ENCODE measurements at places on chromosomes 1 and 21.

DNA sequence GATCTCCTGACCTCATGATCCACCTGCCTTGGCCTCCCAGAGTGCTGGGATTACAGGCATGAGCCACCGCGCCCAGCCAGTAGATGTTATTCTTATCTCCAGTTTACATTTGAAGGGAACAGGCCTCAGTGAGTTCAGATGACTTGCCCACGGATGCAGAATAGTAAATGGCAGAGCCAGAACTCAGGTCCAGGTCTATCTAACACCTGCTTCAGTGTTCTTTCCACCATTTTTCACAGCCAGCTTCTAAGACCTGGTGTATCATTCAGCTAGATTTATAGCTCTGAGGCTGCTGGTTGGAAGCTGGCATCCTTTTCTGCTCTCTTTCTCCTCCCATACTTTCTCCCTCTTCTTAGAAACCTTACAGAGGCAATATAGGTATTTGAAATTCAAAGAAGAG is 10.8 kb downstream of the FABP3 start:
- DNase-seq, result no peak

DNA sequence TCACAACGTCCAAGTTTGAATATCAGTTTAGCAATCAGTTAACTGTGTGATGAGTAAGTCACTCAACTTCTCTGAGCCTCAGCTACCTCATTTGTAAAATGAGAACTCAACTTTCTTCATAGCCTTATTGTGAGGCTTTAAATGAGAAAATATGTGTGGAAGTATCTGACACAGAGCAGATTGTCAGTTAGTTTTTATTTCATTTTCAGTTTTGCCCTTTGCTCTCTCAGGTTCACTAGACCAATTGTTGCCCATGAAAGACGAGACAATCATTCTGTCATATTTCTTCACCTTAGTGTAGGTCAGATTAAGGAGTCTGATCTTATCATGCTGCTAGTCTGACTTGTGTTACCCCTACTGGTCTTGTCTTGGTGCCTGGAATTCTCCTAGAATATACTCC is 232.8 kb upstream of the PTBP2 start:
- DNase-seq, result no peak

GRCh38 chr1:154629061-154629674 is 21.2 kb upstream of the ADAR start:
- DNase-seq, result no peak

- no peak for DNase-seq
These were observed 30.9 kb downstream of the PRDM16 start for GRCh38 chr1:3099861-3100260.

DNA sequence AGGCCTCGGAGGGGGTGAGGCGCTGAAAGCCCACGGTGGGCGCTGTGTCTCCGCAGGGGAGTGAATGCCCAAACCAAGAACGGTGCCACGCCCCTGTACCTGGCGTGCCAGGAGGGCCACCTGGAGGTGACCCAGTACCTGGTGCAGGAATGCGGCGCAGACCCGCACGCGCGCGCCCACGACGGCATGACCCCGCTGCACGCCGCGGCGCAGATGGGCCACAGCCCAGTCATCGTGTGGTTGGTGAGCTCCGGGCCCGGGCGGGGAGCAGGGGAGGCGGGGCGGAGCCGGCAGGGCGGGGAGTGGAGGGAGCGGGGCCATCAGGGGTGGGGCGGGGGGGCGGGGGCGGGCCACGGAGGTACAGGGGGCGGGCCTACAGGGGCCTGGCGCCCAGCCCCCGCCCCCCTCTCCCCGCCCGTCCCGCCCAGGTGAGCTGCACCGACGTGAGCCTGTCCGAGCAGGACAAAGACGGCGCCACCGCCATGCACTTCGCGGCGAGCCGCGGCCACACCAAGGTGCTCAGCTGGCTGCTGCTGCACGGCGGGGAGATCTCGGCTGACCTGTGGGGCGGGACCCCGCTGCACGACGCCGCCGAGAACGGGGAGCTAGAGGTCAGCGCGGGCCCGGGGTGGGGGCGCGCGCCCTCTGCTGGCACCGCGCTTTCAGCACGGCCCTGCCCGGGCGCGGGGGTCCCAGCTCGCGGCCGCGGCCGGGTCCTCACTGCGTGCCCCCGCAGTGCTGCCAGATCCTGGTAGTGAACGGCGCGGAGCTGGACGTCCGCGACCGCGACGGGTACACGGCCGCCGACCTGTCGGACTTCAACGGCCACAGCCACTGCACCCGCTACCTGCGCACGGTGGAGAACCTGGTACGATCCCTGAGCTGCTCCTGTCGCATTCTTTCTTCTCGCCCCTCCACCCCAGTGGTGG is 15.9 kb downstream of the ESPN start:
- DNase-seq, result peak; percentile 62

DNA sequence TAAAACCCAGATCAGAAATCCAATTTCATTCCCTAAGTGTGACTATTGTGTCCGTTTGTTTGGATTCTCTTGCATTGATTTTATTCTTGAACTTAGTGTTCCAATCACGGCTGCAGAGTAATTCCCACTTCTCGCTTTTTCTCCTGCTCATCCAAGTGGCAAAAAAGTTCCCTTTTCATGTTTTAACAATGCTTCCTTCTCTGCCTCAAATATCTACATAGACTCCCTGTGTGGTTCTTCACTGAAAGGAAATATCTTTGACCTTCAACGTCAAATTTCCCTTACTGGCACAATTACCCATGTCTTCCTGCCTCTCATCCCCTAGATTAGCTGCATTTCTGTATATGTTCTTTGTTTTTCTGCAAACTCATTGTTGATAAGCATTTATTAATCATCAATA is 305.4 kb downstream of the BACH1 start:
- DNase-seq, result no peak

DNA sequence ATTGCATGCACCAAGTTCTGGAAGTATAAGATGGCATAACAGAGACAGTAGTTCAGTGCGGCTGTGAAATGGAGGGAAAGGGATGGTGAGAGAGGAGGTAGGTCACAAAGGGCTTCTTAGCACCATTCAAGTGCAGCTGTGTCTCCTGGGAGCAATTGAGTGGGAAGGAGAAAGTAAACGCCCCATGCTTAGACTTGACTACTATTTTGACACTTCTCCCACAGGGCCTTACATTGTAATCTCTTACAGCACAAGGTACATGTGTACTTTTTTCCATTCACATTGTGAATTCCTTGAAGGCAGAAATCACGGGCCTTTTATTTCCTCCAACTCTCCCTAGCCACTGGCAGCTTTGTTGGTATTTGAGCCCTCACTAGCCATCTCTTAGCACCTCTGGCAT is 239.6 kb upstream of the FOXD3 start:
- no peak for DNase-seq

- no peak for DNase-seq
These were observed 65.2 kb upstream of the RALGPS2 start for GRCh38 chr1:178659789-178660208.

GRCh38 chr21:43312011-43312410 is 114.9 kb downstream of the SIK1 start:
- no peak for DNase-seq

DNA sequence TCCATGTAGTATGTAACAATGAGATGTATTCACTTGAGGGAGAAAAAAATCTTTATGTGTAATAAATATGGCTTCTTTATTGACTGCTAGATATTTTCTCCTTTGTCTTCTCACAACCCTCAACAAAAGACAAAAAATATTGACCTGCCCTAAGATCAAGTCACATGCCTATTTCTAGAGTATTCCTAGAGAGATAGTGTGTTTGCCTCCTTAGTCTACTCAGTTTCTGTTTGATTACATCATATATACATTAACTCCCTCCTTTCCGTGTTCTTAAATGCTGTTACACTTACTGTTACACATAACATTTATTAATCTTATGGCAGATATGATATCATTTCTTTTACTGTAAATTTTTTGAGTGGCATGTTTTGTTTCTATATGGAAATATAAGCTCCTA is 281.6 kb upstream of the RGS18 start:
- DNase-seq, result no peak

DNA sequence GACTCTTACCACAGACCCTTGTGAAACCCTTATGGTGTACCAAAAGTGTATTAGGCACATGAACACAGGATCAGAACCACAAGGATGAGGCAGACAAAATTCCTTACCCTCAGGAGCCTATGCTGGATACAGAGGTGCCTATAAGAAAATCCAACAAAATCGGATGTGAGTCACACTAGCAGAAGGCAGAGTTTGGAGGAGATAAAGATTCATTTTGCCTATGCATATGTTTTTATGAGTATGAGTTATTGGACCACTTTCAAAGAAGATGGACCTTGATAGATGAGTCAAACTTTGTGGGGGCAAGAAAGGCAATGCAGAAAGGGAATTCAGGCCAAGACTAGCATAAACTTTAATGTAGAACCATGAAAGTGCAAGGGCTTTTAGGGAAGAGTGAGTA is 17.0 kb downstream of the CAMK1G start:
- DNase-seq, result no peak

GRCh38 chr1:20143318-20143717 is 4.2 kb downstream of the PLA2G2F start:
- DNase-seq, result no peak

- DNase-seq, result no peak
These were observed 527.5 kb downstream of the COL11A1 start for GRCh38 chr1:102580806-102581205.

DNA sequence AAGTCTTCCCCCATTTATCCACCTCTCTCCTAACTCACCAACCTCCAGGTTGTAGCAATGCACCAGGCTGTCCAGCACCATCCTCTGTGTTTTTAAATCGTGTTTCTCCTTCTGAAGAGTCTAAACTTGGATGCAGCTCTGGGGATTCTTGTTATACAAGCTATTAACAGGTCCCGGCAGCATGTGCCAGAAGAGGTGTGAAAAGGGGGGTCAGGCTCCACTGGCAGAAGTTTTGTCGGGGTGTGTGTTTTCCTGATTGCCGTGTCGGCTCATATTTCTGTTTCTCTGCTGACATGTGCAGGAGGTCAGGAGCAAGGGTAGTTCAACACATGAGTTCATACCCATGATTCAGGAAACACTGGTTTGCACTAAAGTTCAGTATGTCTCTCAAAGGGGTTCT is 658.6 kb upstream of the CAMK1G start:
- DNase-seq, result no peak

DNA sequence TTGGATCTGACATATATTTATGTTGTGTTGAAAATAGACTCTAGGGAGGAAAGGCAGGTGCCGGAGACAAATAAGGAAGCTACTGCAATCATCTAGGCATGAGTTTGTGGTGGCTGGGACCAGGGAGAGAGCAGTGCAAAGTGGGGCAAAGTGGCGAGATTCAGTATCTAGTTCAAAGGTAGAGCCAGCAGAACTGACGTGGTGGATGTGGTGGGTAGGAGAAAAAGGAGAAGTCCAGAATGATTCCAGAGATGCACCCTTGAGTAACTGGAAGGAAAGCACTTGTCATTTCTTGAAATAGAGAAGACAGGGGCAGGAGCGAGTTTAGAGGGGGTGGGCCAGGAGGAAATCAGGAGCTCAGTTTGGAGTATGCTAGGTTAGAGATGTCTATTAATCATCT is 275.2 kb downstream of the KAZN start:
- DNase-seq, result no peak

- DNase-seq, result no peak
These were observed 4.1 kb upstream of the PIGV start for GRCh38 chr1:26783646-26784022.

DNA sequence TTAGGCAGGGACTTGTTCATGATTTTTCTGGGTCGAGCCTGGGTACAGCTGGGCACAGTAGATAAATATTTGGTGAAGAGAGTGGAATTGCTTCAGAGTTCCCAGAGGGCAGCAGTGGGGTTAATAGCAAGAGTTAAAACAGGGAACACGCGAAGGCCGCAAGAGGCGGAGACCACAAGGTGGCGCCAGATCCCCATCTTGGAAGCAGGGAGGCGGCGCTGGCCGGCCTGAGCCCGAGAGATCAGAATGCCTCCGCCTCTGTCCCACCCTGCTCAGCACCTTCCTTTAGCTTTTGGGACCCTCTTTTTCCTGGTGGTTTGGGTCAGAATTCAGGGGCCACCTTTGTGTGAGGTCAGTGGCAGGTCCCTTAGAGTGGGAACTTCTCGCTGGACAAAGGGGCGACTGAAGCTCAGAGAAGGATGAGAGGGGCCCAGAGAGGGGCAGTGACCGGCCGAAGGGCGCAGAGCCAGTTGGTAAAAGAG is 6.5 kb upstream of the PADI2 start:
- DNase-seq, result peak; percentile 87

- DNase-seq, result no peak
These were observed 9.0 kb downstream of the CTSK start for GRCh38 chr1:150799089-150799488.

DNA sequence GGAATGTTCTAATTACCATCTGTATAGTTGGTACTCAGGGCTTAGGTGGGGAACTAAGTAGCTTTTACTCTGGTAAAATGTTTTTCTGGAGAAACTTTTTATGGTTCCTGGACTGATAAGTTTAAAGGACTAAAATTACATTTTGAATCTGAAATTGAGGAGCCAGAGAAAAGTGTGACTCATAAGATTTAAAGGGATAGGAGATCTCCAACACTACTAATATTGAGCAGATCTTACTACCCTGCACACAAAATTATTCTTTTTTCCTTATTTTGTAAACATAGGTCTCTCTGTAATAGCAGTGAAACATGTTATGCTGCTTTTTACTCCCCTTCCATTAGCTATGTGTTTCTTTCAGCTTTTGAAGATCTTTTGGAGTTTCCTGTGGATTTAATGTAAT is 32.5 kb downstream of the MTF2 start:
- no peak for DNase-seq

DNA sequence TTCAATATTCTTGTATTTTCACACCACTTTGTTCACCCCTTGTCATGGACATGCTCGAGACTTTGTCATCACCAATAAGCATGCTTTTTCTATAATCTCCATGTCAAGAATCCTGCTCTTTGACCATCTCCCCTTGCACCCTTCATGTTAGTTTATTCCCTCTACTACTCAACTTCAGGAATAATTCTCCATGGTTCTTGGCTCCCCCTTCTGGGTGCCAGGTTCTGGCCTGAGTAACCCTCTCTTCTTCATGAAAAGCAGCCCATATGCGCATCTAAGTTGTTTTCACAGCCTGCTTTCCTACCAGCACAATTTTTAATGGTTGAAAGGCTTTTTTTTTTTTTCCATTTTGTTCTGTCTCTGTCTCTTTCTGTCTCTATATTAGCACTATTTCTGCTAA is 160.7 kb downstream of the LEPR start:
- no peak for DNase-seq

DNA sequence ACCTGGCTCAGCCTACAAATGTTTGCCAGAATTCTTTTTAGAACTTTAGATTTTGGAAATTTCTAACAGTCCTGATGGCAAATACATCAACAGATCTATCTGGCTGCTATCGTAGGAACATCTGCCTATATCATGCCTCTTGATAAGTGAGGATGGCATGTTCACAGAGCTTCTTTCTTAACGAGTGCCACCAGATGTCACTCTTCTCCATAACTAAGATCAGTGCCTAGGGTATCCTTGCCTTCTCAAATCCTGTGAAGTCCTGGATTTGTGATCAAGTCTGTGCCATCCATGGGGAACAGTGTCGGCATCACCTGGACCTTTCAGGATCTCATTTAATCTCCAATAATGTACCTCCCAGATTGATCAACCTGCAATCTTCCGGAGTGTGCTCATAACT is 36.5 kb upstream of the CD5L start:
- peak; percentile 41 for DNase-seq

- DNase-seq, result peak; percentile 64
These were observed 59.2 kb downstream of the TBX15 start for GRCh38 chr1:118928739-118929554.

GRCh38 chr1:32706491-32706890 is 3.9 kb upstream of the SYNC start:
- DNase-seq, result no peak
